SJCRH30 (cell line): ENCODE measurements at places on chromosomes 5 and 9. TPM values are rescaled to one million over a fixed set of nuclear protein-coding genes. Genes with fewer than 3 reads are reported as not detected.

The TMEM252 gene
- 1.5 and 2.1 TPM in 2 replicates for total RNA-seq

The ROPN1L gene
- 0.14 TPM in 1 of 2 replicates, not detected in the other for total RNA-seq

The PHF24 gene
- not detected in 2 replicates for total RNA-seq

The HCN1 gene
- under 0.01 TPM in 1 of 2 replicates, not detected in the other for total RNA-seq

The DIPK1B gene
- 5.0 and 6.1 TPM in 2 replicates for total RNA-seq

The TTLL11 gene
- total RNA-seq, result 4.8 and 8.8 TPM in 2 replicates

The HACD4 gene
- total RNA-seq, result not detected in 2 replicates

The PCSK5 gene
- 15.1 and 18.6 TPM in 2 replicates for total RNA-seq

The CD72 gene
- total RNA-seq, result not detected in 2 replicates

The UBE2QL1 gene
- 0.02 TPM in 1 of 2 replicates, not detected in the other for total RNA-seq

The PDGFRB gene
- 4.7 and 7.2 TPM in 2 replicates for total RNA-seq

The HTR1A gene
- total RNA-seq, result not detected in 2 replicates

The PROB1 gene
- total RNA-seq, result 0.38 and 0.59 TPM in 2 replicates

The ADAMTS12 gene
- total RNA-seq, result 16.8 and 17.5 TPM in 2 replicates

The GHR gene
- 31.2 and 34.0 TPM in 2 replicates for total RNA-seq

The SPOCK1 gene
- total RNA-seq, result 0.06 TPM in 1 of 2 replicates, not detected in the other

The PCDHGB1 gene
- 21.1 and 23.4 TPM in 2 replicates for total RNA-seq

The CAMK4 gene
- total RNA-seq, result 18.1 and 19.3 TPM in 2 replicates

The IFNA21 gene
- not detected in 2 replicates for total RNA-seq

The TAF1L gene
- 0.02 TPM in 1 of 2 replicates, not detected in the other for total RNA-seq

The ORM1 gene
- not detected in 2 replicates for total RNA-seq

The CCL19 gene
- not detected in 2 replicates for total RNA-seq

The ASS1 gene
- 1,949 and 1,974 TPM in 2 replicates for total RNA-seq

The SPINK5 gene
- total RNA-seq, result 0.91 and 1.3 TPM in 2 replicates

The CDX1 gene
- not detected in 2 replicates for total RNA-seq

The SET gene
- 1,089 and 1,149 TPM in 2 replicates for total RNA-seq

The GABRG2 gene
- 0.08 TPM in 1 of 2 replicates, not detected in the other for total RNA-seq

The IFNK gene
- total RNA-seq, result not detected in 2 replicates

The MOCS2 gene
- total RNA-seq, result 37.4 and 44.2 TPM in 2 replicates

The CA9 gene
- total RNA-seq, result 2.5 and 3.2 TPM in 2 replicates

The IL9 gene
- total RNA-seq, result not detected in 2 replicates

The FGD3 gene
- total RNA-seq, result 0.56 and 0.65 TPM in 2 replicates

The PCDHAC2 gene
- total RNA-seq, result 0.08 TPM in 1 of 2 replicates, not detected in the other

The TAF11L10 gene
- total RNA-seq, result not detected in 2 replicates

The MARVELD2 gene
- total RNA-seq, result 0.20 and 0.28 TPM in 2 replicates

The KCNMB1 gene
- total RNA-seq, result not detected in 2 replicates

The PIP5K1B gene
- 0.18 and 0.36 TPM in 2 replicates for total RNA-seq

The CXXC5 gene
- total RNA-seq, result 76.8 and 81.4 TPM in 2 replicates

The FCN2 gene
- not detected in 2 replicates for total RNA-seq

The MYMK gene
- total RNA-seq, result 1.1 and 2.0 TPM in 2 replicates

The ZNF454 gene
- not detected in 2 replicates for total RNA-seq

The TXNDC8 gene
- not detected in 2 replicates for total RNA-seq

The GPR151 gene
- not detected in 2 replicates for total RNA-seq

The RNF14 gene
- total RNA-seq, result 46.8 and 50.5 TPM in 2 replicates

The MEIKIN gene
- total RNA-seq, result not detected in 2 replicates

The PCDHA11 gene
- total RNA-seq, result not detected in 2 replicates

The CCDC180 gene
- total RNA-seq, result 0.73 and 1.5 TPM in 2 replicates

The GABRB2 gene
- not detected in 2 replicates for total RNA-seq

The SRP19 gene
- 71.3 and 82.8 TPM in 2 replicates for total RNA-seq

The ACOT12 gene
- total RNA-seq, result 0.14 TPM in 1 of 2 replicates, not detected in the other

The ETF1 gene
- 128 and 140 TPM in 2 replicates for total RNA-seq

The PCDHB9 gene
- 4.9 and 5.1 TPM in 2 replicates for total RNA-seq

The TRPM6 gene
- 1.4 and 1.5 TPM in 2 replicates for total RNA-seq

The TNIP1 gene
- total RNA-seq, result 56.3 and 57.4 TPM in 2 replicates

The KIF12 gene
- total RNA-seq, result 0.13 TPM in 1 of 2 replicates, not detected in the other

The ARID3C gene
- total RNA-seq, result 0.13 TPM in 1 of 2 replicates, not detected in the other
